ENCODE measurements at places on chromosomes 2 and 18.

DNA sequence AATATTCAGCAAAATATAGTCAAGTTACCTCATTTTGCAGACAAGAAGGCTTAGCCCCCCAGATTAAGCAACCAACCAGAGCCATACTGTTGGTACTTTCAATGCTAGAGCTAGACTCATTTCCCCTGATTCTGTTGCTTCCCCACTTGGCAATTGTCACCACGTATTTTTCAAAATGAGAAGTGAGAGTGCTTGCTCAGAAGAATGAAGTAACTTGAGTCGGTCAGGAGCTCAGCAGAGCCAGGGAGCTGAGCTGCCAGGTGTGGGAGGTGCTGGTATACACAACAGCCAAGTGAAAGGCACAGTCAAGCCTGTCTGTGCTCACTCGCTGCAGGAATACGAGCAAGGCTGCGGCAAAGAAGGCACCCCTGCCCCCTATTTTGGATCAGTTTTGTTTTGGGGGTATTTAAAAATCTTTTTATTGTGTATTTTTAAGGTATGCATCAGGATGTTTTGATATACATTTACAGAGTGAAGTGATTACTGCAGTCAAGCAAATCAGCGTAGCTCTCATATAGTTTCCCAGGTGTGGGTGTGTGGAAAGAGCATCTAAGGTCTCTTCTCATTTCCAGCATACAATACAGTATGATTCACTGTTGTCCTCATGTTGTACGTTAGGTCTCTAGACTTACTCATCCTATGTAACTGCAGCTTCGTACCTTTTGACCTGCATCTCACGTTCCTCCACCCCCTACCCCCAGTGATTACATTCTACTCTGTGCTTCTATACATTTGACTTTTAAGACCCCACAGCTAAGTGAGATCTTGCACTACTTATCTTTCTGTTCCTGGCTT lies 62.4 kb downstream of the MRPS9 start:
- DNase-seq, result no peak

DNA sequence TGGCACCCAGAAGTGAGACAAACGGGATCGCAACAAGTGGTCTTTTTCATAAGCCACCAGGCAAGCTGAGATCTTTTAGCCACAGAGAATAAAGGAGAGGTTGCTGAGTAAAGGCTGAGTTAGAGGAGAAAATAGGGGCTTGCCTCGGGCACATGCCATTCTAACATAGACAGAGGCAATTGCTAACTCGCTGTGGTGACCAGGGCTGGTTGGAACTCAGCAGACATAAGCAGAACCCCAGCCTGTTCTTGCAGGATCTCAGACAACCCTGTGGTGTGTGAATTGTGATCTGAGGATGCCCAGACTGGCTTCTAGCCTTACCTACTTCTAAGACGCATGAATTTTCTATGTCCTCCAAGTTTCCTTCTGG lies 300.2 kb downstream of the CDCA7 start:
- no peak for DNase-seq

GRCh38 chr2:149070681-149071320 lies 32.3 kb downstream of the LYPD6B start:
- no peak for DNase-seq

GRCh38 chr2:134206573-134206972 lies 47.3 kb upstream of the MGAT5 start:
- no peak for DNase-seq

- DNase-seq, result no peak
These were observed 19.1 kb upstream of the GCFC2 start for GRCh38 chr2:75729861-75730260.

- no peak for DNase-seq
These were observed 339.0 kb upstream of the ETAA1 start for GRCh38 chr2:67057901-67058703.

DNA sequence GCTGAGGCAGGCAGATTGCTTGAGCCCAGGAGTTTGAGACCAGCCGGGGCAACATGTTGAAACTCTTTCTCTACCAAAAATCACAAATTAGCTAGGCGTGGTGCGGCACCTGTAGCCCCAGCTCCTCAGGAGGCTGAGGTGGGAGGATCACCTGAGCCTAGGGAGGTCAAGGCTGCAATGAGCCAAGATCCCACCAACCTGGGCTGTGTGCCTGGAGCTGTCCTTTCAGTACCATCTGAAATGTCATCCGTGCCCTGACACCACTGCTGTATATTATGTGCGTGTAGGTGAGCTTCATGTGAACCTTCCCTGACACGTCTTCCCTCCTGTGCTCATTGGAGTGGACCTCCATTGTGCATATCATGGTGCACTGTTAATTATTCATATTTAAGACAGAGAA lies 84.8 kb upstream of the HNRNPA3 start:
- no peak for DNase-seq

GRCh38 chr2:231323316-231323715 lies 72.2 kb upstream of the B3GNT7 start:
- no peak for DNase-seq

DNA sequence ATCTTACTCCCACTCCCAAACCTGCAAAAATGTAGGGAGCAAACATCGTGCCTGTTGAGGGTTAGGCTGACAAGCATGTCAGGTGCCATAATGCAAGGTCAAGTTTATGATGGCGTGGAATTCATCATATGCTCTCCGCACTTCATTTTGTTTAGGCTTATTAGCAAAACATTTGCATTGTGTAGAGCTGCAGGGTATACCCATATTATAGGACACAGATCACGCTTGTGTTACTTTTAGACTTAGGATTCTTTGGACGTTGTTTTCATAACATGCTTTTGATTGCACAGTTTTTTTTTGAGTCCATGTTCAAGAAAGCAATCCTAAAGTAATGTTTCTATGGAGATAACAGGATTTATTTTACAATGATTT lies 22.9 kb downstream of the MBP start:
- DNase-seq, result no peak

GRCh38 chr2:186718122-186718521 lies 24.3 kb downstream of the FAM171B start:
- no peak for DNase-seq

GRCh38 chr18:32104516-32104915 lies 12.8 kb downstream of the RNF138 start:
- no peak for DNase-seq

GRCh38 chr2:216865658-216866057 lies 5.8 kb upstream of the TNP1 start:
- no peak for DNase-seq

GRCh38 chr2:105455488-105456003 lies 56.7 kb upstream of the FHL2 start:
- DNase-seq, result peak; percentile 95

DNA sequence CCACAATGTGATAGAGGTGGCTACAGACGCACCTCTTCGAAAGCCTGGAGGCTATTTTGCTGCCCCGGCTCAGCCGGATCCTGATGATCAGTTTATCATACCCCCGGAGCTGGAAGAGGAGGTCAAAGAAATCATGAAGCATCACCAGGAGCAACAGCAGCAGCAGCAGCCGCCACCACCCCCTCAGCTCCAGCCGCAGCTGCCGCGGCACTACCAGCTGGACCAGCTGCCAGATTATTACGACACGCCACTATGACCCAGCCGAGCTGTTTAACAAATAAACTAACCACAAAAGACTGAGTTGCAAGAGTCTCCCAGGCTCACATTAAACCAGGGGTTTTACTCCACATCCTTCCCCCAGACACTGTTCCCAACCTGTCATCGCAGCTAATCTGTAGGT lies 263.8 kb downstream of the PHLPP1 start:
- DNase-seq, result no peak

DNA sequence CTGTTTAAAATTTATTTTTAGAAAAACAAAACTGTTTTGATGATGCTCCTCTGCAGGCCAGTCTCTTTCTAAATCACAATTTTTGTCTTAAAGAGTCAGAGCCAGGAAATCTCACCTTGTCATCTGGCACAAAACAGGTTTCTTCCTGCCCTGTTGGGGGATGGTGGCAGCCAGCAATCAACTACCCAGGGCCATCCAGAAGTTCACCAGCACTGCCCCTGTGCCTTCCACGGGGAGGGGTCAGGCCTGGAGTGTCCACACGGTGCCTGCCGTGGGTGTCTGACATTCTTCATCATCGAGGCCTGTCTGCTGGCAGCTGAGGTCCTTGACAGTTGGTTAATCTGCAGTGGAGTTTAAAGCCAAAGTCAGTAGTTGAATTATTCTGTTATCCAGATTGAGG lies 40.0 kb upstream of the BMP10 start:
- no peak for DNase-seq

DNA sequence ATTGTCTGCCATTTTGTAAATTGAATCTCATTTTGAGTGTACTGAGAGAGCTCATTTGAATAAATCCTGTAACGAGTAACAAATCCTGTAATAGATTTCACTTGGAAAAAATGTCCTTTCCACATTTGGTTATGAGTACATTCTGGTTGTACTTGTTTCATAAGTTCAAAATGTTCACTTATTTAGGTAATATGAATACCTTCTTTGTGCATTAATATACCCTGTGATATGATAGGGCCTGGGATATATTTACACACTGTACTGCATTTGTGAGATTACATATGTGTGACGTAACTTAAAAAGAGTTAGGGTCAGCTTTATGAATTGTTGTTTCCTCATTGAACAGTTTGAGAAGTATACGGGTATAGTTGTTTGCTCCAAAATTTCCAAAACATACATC lies 16.1 kb downstream of the AGFG1 start:
- no peak for DNase-seq

DNA sequence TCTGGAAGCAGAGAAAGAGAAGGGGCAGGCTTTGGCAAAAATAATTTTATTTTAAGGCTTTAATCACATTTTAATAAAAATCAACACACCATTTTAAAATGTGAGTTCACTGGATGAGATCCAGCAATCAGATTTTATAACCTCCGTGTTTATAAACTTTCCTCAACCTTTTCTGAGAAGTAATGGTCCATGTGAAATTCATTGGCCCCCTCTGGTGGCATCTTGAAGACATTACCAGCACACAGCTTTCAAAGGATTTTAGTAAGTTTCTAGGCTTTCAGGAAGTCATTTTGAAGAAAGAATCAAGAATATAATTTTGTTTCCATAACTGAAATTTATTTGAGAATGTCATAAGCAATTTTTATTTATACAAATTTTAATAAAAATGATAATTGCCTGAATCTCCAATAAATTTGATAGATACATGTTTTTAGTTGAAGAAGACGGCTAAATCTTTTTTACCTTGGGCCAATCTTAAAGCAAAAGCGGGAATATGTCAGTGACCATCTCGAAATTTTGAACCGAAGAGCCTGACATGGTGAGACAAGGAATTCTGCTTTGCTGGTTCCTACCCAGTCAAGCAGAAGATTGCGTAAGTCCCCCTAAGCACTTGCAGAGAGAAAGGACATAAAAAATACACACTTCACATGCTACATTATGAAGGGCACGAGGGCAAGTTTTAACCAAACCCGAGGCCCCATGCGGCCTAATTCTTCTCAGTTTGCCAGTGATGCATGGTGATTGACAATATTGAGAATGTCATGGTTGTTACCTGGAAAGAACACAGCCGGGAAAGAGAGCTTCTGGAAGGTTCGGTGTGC lies 128.4 kb upstream of the CBLN2 start:
- DNase-seq, result no peak

- DNase-seq, result no peak
These were observed 382.6 kb upstream of the MC4R start for GRCh38 chr18:60755134-60755533.

DNA sequence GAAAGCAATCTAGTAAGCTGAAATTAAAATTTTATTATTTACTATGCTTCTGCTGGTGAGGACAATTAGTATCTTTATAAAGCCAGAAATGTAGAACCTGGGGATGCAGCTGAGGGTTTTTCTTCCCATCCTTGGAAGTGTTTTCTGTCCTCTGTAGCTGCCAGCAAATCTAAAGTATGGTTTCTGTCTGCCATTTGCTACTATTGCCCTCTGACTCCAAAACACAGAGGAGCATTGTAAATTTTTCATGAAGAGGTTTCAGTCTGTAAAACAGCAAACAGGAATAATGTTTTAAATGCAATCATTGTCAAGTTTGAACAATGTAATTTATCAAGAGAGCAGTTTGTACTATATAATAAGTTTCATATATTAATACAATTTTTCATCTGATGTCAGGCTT lies 258.8 kb downstream of the ZNF407 start:
- DNase-seq, result no peak

GRCh38 chr2:20616341-20616871 lies 34.5 kb downstream of the HS1BP3 start:
- no peak for DNase-seq

GRCh38 chr2:46365913-46366667 lies 68.9 kb downstream of the EPAS1 start:
- no peak for DNase-seq

- no peak for DNase-seq
These were observed 208.5 kb upstream of the ZSWIM2 start for GRCh38 chr2:187057466-187057865.

DNA sequence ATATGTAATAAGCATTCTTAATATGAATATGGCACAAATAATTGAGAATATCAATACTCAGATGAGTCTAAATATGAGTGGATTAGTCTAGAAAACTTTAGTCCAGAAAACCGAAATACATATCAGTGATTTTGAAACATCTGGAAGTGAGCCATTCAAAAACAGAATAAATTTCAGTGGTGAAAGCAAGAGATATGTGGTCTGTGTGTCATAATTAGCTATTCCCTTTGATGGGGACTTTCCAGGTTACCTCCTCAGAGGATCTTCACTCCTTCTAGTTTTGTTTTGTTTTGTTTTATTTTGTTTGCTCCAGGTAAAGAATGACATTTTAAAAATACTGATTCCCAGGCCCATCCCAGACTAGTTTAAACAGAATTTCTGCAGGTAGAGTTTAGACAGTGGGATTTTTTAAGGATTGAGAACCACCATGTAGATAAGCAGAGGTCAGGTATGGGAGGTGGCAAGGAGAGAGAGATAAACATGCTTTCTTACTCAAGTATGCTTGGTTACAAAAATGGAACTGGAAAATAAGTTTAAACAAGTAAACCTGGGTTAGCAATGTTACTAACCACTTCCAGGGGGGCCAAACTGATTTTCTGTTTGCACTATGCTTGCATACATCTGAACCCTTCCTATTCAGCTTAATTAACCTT lies 70.7 kb downstream of the NABP1 start:
- no peak for DNase-seq

DNA sequence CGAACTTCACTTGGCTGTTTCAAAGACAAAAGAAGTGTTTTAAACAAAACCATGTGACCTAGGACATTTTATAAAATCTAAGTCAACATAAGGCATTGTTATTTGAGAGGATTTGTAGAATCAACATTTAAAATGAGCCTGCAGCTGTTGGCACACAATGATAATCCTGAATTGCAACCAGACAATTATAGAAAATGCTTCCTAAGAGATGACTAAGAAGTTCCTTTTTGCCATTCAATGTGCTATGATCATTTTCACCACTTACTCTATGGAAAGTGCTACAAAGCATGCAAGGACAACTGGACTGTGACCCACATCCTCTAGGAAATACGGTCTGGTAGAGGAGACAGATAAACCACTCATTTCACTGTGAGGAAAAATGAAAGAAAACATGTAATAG lies 246.4 kb downstream of the CDH20 start:
- no peak for DNase-seq

DNA sequence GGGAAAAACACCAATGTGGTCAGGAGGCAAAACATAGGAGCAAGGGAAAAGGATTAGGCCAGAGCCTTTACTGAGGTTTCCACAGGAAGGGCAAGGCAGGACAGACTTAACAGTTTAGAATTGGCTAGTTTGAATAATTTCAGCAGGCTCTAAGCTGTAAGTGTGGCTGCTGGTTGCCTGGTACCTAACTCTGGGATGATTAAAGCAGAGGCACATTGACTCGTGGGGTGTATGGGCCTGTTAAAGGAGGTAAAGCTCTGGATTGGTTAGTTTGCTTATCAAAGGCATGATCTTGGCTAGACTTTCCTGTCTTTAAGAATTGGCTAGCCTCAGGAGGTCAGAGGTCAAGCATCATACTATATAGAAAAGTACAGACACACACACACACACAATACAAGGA lies 132.6 kb downstream of the SPAG16 start:
- no peak for DNase-seq

GRCh38 chr18:48937869-48938750 lies 12.7 kb downstream of the SMAD7 start:
- no peak for DNase-seq

All from HCT116 (cell line).